ENCODE measurements at places on chromosomes 2 and 18.

- no peak for DNase-seq
Observed at GRCh38 chr2:69659941-69660483, 16.5 kb upstream of the AAK1 start.

DNA sequence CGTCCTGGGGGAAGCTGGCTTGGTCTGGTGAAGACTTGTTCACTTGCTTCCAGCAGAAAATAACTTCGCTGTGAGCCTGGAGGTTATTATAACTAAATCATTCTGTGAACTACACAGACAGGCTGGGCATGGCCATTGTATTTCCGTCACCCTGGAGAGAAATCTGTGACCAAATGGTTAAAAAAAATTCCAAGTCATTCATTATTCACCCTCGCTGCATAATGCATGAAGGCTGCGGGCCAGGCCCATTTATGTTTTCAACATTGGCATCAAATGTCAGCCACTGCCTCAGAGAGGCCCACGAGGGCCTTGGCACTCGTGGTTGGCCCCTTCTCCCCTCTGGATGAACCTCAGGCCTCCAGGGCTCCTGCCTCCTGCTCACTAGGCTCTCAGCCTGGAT is 57.7 kb downstream of the RRM2 start:
- DNase-seq = no peak

DNA sequence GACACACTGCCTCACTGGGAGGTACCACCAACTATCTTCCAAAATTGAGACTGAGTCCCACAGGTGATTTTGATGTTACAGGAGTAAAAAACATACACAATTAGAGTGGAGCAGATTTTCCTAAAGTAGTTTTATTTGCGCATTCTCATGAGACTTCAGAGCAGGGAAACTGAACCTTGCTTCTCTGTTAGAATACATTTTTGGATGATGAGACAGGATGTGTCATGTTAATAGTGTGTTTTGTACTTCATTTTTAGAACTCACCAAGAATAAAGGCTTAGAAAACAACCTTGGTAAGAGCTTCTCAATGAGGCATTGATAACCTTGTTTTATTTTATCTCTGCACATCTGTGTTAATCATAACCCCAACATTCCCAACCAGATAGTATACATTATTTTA is 310.2 kb upstream of the GALNT5 start:
- no peak for DNase-seq

DNA sequence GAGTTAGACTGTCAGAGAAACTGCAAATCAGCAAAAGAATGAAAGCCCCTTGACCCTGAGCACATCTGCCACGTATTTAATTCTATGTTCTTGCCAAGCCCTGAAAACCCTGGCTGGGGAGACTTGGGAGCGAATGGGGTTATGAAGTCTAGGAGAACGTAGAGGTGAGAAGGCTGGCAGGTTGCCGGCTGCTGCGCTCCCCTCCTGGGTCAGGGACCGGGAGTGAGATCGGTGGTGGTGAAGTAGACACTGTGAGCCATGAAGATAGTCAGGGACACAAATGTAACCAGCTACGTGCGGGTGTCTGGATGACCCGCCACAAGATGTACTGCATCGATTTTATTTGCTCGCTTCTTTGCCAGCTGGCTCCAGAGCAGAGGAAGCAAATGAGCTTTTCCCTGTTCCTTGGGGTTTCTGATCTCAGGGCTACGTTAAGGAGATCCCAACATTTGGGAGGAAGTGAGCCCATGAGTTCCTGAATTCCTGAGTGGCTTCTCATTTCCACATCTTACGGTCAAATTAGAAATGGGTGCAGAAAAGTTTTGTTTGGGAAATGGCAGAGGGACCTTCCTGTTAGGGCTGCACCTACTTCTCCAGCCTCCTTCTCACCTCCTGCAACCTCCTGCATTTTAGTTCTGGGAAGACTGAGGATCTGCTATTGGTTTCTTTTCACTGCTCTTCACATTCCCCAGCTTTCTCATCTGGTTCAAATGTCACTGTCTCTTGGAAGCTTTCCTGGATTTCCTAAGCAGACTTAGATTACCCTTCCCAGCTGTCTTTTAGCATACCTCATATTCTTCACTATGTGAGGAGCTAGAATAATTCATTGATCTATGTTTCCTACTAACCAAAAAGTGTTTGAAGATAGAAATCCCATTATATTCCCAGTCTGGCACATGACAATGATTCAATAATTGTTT is 360.6 kb downstream of the ZNF521 start:
- DNase-seq = no peak

GRCh38 chr2:47007223-47007825 is 91.7 kb upstream of the MCFD2 start:
- no peak for DNase-seq

- DNase-seq = no peak
Observed at GRCh38 chr2:236309669-236310029, 45.4 kb upstream of the ASB18 start.

All from GM04503 (cell line).